ENCODE measurements at places on chromosomes 13 and 19. TPM values are rescaled to one million over a fixed set of nuclear protein-coding genes. Genes with fewer than 3 reads are reported as not detected.
A peak's percentile ranks its signal among the peaks of the same experiment; 100 is the strongest.

PTGER1 gene
- total RNA-seq = not detected

ZNF253 gene
- 1.6 TPM for total RNA-seq

- peak; percentile 4 for DNase-seq
Measured at GRCh38 chr13:19927117-19927748, 31.3 kb upstream of the ZMYM2 start.

DNA sequence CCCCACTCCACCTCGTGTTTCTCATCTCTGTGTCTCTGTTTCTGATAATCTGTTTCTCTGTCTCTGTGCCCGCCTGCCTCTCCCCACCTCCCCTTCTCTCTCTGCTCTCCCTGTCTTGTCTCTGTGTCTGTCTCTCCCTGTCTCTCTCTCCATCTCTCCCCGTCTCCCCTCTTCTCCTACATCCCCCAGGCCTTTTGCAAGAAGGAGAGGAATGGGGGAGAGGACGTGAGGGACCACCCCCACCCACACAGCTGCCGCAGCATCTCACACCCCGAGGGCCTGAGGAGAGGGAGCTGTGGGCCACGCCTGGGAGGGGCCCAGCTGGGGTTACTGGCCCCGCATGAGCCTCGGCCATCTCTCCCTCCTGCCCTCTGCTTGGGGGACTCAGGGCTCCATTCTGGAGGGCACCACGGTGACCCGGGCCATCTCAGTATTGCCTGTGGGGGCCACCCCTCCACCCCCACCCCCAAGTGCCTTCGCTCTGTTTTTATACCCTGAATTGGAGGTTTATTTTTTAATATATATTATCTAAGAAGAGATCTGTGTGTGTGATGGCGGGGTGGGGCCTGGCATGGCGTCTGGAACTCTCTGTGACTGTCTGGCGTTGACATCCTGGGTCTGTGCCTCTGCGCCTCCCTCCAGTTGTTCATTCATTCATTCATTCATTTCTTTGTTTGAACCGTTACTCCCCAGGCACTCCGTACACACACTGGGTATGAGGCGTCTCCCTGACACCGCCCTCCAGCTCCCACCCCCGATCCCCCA lies 21.2 kb downstream of the ERFL start:
- no peak for DNase-seq

DNA sequence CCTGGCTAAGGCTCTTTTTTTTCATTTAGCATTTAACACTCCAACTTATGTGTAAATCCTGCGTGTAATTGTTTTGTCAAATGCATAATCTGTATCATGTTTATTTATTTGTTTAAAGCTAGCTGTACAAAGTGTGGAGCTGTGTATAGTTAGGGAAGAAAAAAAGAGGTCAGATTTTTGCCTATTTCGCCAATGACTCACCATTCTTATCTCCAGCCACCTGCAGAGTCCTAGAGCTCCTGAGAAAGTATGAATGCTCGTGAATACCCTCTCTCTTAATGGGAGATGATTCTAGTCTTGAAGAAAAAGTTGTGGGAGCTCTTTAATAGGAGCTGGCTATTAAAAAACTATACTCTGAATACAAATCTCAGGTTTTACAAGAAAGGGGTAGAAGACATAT lies 778.8 kb upstream of the SLITRK5 start:
- DNase-seq = no peak

DNA sequence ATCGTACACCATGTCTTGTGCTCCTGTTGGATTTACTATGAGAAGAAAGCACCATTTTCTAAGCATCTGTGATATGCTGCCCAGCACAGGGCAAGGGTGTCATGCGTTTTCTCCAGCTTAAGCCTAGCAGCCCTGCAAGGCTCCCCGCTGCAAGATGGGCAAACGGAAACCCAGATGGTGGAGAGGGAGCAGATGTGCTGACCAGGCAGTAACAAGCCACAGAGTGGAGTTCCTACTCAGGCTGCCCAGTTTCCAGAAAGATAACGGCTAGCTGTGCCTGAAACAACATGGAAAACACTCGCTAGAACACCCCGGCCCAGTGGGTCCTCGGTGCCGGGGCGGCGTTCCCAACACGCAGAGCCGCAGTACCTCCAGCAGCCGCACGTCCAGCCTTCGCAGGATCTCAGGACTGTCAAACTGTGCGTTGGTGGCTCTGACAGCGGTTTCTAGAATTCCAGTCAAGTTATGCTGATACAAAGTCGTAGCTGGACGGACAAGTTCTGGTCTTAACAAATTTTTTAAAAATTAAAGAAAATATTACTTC lies 68.4 kb downstream of the TUBGCP3 start:
- no peak for DNase-seq

All from SJSA1 (cell line).